ENCODE measurements at places on chromosomes 4 and X.

GRCh38 chrX:35773958-35774564, 24.1 kb upstream of the MAGEB16 start:
- DNase-seq = no peak

DNA sequence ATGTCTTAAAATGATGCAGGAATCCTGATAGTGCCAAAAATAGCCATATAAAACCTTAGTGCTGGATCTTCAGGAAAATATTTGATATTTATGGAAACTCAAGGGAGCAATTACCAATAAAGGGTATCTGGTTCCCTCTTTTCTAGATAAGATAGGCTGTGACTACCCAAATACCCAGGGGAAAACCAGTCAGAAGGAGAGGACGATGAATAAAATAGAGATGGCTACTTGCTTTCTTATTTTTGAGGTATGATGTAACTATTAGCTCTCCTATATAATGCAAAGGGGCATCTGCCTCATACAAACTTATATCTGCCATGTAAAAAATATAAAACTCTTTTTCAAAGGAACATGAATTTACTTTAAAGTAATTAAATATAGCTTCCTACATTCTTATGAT, 23.4 kb upstream of the COX18 start:
- DNase-seq = no peak

GRCh38 chr4:175944126-175944910, 121.3 kb upstream of the WDR17 start:
- DNase-seq = no peak

- no peak for DNase-seq
Observed at GRCh38 chr4:182805321-182805720, 111.9 kb downstream of the DCTD start.

DNA sequence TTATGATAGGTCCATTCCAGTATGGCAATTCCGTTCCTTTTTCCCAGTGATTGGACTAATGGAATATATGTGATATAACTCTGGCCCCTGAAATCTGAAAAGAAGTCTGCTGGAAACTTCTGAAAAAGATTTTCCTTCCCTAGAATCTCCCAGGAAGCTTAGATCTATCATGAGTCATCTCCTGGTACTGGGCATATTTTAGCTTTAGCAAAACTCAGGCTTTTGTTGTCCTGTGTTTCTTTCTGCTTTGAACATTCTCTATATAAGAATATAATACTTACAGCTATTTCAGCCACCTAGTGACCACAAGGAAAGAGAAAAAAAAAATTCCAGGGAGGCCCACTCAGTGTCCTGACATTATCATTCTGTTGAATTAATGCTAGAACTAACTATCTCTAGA, 597.2 kb upstream of the GRIA3 start:
- DNase-seq = no peak

DNA sequence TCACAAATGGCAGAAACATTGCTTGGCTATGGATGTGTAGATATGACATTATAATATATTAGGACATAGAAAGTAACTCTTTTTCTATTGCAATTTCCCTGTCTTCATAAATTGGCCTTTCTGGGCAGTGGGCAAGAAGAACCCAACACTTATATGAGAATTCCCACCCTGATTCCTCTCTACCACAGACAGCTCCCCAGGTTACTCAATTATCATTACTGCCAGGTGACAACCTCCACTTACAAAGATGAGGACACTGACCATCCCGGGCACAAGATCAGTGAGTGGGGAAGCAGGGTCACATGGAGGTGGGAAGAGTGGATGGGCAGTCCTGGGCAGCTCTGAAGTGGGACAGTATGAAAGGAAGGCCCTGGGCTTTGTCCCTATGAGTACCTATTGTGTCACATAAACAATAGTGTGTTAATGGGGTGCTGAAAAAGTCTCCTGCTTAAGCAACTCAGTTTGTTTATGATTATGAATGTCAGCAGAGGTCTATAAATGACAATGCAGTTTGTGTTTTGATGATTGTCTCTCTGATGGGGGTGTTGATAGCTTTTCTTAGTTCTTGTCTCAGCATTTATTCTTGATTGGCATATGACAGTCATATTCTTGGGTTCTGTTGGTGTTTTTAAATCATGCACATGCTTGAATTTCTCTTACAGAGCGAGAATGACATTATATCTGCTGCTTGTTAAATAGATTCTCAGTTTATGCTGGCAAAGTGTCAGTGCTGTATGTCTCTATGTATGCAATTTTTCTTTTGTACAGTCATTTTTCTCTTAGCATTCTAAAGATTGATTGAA, 99.9 kb downstream of the SLIT2 start:
- DNase-seq = no peak

DNA sequence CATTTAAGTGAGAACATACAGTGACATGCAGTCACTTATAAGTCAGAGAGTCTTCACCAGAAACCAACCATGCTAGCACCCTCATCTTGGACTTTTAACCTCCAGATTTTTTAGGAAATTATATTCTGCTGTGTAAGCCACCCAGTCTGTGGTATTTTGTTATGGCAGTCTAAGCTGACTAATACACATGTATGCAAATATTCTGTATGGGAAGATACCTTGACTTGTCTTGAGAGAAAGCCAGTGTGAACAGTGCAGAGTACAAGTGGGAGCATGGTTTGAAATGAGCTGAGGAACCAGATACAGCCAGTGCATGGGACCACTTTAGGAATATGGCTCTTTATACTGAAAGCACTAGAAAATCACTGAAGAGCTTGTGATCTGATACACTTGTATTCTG, 110.4 kb upstream of the MAP9 start:
- DNase-seq = no peak

GRCh38 chrX:15398874-15399273, 14.7 kb upstream of the VEGFD start:
- DNase-seq = no peak

GRCh38 chr4:185956544-185956940, 112.4 kb upstream of the TLR3 start:
- no peak for DNase-seq

DNA sequence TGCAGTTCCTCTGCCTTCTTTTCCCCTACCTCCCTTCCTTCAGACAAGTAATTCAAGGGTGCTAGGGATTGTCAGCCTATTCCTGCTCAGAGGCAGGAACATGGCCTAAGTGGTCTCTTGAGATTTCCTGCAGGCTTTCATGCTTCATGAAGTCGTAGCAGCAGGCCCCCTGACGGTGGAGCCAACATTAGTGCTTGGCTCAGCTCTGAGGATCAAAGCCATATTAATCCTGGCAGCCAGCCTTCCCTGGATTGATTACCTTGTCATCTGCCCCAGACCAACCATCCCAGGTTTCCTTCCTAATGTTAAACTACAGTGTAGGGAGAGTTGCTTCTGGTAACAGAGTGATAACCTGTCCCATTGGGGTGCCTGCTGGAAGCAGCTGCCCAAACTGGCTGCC, 84.1 kb downstream of the SLC16A2 start:
- DNase-seq = no peak

DNA sequence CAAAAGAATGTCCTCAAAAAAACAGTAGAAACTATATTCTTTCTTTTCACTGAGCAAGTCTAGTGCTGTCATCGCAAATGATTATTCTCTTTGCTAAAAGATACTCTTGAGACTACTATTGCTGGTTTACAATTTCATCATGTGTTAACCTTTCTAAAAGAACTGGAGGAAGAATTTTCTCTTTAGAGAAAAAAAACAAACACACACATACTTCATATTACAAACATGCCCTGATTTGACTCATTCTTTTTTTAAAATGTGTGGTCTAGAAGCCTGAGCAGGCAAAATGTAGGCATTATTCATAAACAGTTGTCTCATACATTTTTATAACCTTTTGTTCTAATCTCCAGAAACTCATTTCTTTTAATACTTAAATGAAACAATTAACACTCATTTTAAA, 60.6 kb upstream of the FAT4 start:
- DNase-seq = no peak

GRCh38 chrX:131068945-131069719, 11.0 kb downstream of the ARHGAP36 start:
- no peak for DNase-seq

- DNase-seq = no peak
Observed at GRCh38 chr4:84995386-84995785, 28.9 kb upstream of the WDFY3 start.

GRCh38 chr4:156825074-156825473, 146.5 kb downstream of the PDGFC start:
- DNase-seq = no peak

DNA sequence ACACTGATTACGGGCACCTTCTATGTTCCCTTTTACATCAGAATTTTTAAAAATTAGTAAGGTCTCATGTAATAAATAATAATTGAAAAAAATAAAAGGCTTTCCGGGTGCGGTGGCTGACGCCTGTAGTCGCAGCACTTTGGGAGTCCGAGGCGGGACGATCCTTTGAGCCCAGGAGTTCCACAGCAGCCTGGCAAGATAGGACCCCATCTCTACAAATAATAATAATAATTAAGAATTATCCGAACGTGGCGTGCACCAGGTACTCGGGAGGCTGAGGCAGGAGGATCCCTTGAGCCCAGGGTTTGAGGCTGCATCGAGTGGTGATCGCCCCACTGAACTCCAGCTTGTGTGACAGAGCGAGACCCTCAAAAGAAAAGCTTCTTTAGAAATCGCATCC, 771 bp upstream of the LAMTOR3 start:
- DNase-seq = no peak

GRCh38 chrX:7638078-7638710, 204.8 kb upstream of the VCX start:
- DNase-seq = no peak

GRCh38 chr4:23754688-23755087, 135.2 kb downstream of the PPARGC1A start:
- no peak for DNase-seq

DNA sequence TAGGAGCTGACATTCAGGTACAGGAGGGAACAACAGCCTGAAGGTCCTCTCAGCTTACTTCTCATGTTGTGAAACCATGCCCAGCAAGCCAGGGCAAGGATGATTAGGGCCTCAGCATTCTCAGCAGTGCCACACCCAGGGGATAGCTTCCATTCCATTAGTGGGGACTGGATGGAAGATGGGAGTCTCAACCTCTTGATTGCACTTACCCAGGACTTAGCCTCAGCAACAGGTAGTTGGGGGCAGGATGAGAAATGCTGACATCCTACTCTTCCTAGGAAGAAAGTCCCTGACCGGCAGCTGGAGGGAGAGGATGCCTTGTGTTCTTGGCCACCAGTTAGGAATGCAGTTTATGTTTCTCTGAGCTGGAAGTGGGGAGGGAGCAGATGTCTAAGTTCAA, 8.8 kb upstream of the BEX3 start:
- DNase-seq = no peak

DNA sequence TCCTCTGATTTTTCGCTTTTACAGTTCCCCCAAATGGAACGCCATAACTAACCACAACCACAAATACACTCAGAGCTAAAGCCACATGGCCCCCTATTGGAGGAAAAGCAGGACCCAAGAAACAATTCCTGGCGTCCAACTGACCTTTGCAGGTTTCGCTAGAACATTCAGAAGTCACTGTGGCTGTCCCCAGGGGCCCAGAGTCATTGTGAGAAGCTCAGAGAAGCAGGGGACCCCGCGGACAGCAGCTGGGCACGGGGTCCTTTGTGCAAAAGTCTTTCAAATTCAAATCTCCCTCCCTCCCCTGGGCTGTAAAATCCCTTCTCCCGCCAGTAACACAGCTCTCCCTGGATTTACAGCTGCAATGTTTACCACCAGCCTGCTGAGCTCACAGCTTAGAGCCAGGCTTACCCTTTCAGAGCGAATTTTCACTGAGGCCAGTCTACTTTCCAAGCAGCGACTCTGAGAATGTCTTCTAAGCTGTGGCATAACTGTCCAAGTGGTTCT, 214.8 kb downstream of the CRLF2 start:
- DNase-seq = no peak

GRCh38 chr4:173424899-173425805, 26.2 kb upstream of the SCRG1 start:
- no peak for DNase-seq

DNA sequence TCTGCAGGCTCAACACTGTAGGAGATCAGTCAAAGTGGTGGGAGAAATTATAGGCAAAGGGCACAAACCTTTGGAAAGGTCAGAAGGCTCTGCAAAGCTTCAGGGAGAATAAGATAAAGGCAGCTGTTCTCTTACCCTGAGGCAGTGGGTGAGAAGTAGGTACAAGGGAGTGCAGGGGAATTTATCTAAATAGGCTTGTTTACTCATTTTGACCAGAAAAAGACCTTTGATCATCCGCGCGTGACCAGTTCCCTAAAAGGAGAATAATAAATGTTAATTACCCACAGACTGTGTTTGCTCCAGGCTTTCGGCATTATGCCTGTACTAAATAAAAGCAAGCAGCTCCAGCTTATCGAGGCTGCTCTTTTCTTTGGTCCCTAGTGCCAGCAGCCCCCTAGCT, 9.3 kb downstream of the FGFBP2 start:
- peak; percentile 15 for DNase-seq

DNA sequence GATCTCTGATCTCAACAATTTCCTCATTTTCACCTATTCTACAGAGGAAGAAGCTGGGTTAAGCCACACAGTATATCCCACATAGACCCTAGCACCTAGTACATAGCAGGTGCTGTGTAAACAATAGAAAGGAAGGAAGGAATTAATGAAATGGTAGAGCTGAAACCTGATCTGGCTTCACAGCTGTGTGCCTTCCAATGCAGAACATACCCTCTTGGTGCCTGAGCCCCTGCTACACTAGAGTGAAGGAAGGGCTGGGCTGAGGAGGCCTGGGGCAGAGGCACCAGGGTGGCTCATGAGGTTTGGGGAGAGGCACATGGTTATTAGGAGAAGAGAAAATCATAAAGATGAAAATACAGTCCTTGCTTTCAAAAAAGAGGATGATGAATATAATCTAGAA, 21.3 kb downstream of the LRRC66 start:
- no peak for DNase-seq

GRCh38 chr4:67896421-67897065, 12.7 kb upstream of the TMPRSS11D start:
- no peak for DNase-seq

DNA sequence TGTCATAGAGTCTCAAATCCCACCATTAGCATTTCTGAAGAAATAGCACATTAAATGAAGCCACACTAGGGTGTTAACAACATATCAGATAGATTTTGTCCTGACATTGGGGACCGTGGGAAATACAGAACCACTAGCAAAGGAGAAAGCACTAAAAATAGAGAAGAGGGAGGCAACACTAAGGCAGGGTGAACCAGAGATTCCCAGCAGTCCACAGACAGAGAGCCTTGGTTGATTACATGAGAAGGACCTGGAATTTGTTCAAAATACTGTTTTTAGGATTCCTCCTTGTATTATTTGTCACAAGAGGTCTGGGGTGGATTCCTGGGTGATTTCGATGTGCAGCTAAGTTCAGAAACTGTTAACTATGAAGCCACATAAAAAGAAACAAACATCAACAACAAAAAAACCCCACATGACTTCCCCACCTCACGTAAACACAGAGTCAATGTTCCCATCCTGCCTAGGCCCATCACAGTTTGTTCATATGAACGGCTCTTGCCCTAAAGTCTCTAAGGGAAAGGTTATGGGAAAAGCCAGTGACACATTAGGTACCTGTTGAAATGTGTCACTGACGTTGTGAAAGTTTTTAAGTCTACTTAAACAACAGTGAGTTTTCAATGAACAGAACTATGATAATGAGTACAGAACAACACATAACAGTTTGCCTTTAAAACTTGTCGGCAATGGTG, 23.6 kb upstream of the GRSF1 start:
- peak; percentile 5 for DNase-seq

- no peak for DNase-seq
Observed at GRCh38 chr4:122639181-122639580, 18.3 kb upstream of the IL21 start.

All from GM12864 (cell line).